ENCODE measurements at places on chromosomes 3 and 15. TPM values are rescaled to one million over a fixed set of nuclear protein-coding genes. Genes with fewer than 3 reads are reported as not detected.

DNA sequence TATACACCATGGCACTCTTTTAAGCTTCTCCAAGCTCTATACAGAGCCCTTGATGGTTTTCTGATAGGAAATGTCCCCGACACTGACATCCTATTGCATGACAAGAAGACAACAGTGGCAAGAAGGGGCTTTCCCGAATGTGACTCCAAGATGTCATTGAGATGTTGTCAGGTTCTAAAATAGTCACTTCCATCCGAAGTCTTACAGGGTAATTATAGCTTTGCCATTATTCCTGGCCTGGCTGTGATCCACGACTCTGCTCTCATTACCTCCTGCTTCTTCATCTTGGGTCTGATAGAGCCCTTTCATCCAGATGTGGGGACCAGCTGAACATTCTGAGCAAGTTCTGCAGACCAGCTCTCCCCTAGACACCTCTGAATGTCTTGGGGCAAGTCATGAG lies 40.6 kb upstream of the ADAMTS9 start:
- DNase-seq: no peak

GRCh38 chr3:23746441-23746840 lies 59.3 kb upstream of the UBE2E1 start:
- no peak for DNase-seq

DNA sequence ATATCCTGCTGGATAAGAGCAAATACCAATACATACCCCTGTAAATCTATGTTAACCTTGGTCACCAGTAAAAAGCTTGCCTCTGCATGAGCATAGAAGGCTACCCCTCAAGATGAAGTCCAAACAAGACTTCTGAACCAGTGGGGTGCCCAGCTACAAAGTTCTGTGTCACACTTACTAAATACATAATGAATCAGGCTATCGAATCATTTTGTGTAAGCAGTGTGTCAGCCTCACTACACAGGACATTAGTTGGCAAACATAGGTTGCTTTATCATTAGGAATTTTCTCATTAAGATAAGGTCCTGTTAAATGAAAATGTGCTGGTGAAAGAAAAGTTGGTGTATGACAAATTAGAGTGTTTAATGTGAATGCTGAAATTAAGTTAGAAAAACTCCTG lies 452.0 kb downstream of the MFSD1 start:
- no peak for DNase-seq

- DNase-seq: peak; percentile 53
Observed at GRCh38 chr3:58414538-58415197, 19.0 kb downstream of the PDHB start.

GRCh38 chr15:37359101-37359892 lies 258.9 kb upstream of the MEIS2 start:
- no peak for DNase-seq

- no peak for DNase-seq
Observed at GRCh38 chr3:124653071-124653796, 77.0 kb upstream of the UMPS start.

DNA sequence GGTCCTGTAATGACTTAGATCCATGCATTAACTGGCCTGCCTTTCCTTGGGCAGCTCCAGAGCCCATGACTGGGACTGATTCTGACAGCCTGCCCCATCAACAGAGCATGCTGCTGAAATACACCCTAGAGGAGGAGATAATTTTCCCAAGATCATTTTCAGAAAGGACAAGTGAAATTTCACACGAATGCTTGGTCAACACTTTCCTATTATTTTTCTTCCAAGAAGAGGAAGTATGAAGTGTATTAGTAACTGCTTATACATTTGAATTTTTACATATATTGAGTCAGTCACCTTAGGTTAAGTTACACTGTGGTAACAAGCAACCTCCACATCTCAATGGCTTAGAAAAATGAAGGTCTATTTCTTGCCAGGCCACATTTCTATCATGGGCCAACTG lies 9.7 kb upstream of the NMNAT3 start:
- no peak for DNase-seq

DNA sequence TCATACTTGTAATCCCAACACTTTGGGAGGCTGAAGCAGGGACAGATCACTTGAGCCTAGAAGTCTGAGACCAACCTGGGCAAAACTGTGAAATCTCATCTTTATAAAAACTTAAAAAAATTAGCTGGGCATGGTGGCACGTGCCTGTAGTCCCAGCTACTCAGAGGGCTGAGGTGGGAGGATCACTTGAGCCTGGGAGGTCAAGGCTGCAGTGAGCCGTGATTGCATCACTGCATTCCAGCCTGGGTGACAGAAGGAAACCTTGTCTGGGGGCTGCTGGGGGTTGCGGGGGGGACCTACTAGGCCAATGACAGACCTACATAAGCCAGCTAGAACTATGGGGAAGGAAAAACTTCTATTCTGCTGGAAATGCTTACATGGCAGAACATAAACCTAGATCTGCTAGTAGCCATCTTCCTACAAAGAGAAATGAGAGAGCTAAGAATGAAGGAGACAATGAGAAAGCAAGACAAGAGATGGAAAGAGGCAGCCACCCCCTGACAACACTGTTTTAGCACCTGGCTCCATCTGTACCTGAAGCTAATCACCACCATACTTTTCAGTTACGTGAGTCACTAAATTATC lies 23.9 kb downstream of the FOXP1 start:
- DNase-seq: no peak

VEPH1 gene
- total RNA-seq: 8.8 TPM

ISLR gene
- 2.6 TPM for total RNA-seq

RTP1 gene
- not detected for total RNA-seq

Measured in neural crest cell (in vitro differentiated cells).